ENCODE measurements at places on chromosomes 6 and 20.
A peak's percentile ranks its signal among the peaks of the same experiment; 100 is the strongest.

DNA sequence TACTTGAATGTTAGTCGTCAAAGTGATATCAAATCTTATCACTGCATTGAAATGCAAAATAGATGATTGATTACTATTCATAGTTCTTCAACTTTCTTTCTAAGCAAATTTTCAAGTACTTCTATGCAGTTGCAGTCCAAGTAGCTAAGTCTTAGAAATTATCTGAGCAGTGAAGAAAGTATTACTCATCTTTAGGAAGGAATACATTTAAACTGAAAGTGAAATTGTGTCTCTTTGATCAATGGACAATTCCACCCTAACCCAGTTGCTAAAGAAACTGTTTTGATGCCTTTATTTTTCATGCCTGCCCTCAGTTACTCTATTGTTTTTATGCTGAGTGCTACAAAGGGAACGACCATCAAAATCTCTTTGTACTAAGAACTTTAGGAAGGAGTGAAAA is 337.4 kb downstream of the GRIK2 start:
- peak; percentile 8 for DNase-seq

GRCh38 chr20:34164381-34164984 is 52.4 kb upstream of the EIF2S2 start:
- no peak for DNase-seq

DNA sequence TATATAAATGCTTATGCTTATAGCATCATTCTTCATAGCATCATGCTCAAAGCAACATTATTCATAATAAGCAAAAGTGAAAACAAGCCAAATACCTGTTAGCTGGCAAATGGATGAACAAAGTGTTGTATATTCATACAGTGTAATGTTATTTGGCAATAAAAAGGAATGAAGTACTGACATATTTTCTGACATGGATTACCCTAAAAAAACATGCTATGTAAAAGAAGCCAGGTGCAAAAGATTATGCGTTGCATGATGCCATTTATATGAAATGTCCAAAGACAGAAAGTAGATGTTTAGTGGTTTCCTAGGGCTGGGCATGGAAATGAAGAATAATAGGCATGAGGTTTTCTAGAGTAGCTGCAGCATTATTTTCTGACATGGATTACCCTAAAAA is 77.1 kb downstream of the GFRA4 start:
- DNase-seq = no peak

DNA sequence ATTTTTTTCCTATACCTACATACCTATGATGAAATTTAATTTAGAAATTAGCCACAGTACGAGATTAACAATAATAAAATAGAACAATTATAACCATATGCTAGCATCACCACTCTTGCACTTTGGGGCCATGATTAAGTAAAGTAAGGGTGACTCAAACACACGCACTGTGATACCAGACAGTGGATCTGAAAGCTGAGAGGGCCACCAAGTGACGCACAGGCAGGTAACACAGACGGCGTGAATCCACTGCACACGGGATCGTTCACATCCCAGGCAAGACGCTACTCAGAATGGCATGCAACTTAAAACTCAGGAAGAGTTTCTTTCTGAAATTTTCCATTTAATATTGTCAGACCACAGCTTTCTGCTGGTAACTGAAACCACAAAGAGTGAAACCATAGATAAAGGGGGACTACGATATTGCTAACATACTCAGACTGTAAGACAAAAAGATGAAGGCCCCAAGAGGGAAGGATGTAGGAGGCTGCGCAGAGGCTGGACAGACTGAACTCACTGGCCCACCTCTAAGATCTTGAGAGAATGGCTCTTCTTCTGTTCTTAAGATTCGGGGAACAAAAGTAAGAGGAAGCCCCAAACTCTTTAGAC is 17.9 kb downstream of the RRBP1 start:
- peak; percentile 12 for DNase-seq

GRCh38 chr20:46799781-46800408 is 90.4 kb downstream of the SLC2A10 start:
- DNase-seq = no peak

DNA sequence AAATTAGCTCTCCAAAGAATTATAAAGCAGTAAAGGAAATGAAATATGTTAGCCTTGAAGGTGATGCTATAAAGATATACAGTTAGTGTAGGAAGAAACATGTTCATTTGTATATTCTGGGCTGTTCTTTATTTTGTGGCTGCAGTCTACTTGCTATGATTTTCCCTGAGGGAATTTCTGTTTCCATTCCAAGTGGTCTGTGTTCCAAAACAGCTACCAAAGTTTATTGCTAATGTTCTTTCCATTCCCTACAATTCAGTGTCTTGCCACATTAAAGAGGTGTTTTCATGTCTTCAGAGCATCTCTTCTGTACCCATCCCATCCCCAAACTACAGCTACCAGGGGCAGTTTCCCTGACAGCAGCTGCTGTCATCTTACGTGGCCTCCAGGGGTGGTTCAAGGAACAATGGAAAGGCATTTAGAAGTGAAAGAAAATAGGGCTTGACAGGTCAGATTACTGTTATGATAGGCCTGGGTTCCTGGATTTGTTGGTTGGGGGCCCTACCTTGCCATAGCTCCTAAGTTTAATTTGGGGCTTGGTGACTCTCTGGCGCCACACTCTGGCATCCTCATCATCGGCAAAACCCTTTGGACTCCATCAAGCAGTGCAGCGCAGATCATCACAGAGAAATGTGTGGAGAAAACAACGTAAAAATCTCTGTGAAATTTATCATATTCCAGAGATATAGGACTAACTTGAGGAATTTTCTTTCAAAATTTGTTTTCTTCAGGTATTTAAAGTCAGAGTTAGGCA is 33.8 kb upstream of the AIG1 start:
- DNase-seq = no peak

GRCh38 chr6:160978141-160978901 is 13.2 kb upstream of the MAP3K4 start:
- peak; percentile 29 for DNase-seq

DNA sequence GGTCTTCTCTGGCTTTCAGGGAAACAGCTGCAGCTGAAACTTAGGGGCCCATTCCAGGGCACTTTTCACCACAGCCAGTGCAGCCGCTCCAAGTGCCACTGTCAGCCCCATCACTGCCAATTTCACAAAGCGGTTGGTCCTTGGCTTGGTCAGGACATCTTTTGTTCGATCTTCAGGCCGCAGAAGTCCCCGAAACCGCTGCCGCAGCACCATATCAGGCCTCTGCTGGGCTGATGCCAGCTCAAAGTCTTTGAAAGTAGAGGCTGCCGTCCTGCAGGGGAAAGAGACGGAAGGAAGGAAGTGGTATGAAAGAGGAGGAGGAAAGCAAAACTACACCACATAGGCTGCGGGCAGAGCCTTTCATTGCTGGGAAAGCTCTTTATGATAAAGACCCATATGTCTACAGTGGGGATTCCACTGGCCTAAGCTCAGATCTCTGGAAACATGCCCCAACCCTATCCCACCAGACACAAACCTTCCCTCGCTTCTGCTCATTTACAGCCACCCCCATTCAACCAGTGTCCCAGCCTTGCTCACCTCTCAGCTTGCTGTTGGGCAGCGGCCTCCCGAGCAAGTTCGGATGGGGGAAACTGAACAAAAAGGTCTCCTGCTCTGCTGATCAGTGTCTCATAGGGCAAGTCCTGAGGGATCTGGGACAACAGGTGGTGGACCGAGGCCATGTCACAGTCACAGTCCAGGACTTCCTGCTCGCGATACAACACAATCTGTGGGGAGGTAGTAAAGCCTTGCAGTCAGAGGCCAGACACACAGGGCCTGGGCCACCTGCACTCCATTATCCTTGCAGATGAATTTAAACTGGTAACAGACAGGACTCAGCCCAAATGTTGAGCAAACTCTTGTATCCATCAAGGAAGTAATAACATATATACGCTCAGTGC is 23.5 kb downstream of the TBC1D20 start:
- peak; percentile 82 for DNase-seq

DNA sequence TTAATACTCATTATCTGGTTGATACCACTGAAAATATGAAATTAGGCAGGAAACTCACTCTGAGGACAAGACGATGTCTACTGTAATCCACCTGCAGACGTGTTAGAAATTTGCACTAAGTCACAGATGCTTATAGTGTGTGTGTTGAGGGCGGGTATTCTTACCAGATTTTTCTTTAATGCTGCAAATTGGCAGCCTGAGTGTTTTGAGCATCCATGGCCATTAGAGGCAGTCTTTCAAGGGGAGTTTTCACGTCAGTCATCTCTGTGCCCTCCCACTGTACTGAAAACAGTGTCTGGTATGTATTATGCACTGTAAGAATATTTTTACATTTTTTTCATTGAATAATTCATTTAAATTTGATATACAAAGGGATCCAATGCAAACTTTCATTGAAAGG is 266.5 kb upstream of the QKI start:
- DNase-seq = no peak

- peak; percentile 90 for DNase-seq
These were observed 49.8 kb upstream of the ADTRP start for GRCh38 chr6:11828262-11828870.

DNA sequence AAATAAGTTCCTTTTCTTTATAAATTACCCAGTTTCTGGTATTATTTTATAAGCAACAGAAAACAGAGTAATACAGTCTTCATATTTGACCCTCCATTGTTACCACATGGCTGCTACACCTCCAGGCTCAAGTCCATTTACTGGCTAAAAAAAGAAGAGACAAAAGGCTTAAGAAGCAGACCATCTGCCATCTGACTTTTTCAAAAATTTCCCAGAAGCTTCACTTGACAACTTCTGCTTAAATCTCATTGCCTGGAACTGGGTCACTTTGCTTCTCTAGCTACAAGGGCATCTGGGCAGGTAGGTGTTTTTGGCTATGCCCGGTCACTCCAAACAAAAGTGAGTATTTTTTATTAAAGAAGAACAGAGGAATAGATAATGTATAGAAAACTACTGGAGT is 118.0 kb downstream of the GRM1 start:
- DNase-seq = no peak

GRCh38 chr20:57383447-57384347 is 7.5 kb upstream of the RBM38 start:
- no peak for DNase-seq

GRCh38 chr6:81562169-81562568 is 190.3 kb downstream of the TENT5A start:
- no peak for DNase-seq

- no peak for DNase-seq
These were observed 37.8 kb upstream of the RNF182 start for GRCh38 chr6:13886949-13887348.

DNA sequence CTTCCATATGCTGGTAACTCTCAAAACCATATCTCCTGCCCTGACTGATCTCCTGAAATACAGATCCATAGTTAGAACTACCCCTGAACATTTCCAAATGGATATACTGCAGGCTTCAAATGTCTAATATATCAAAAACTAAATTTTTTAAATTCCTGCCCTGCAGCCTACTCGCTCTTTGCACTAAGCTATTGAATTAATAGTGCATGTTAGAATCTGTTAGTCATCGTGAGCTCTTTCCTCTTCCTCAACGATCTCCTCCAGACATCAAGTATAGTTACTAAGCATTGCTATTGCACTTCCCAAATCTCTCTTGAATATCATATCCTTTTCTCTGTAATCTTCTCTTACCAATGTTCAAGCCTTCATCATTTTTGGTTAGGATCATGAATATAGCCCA is 26.0 kb upstream of the RSPO3 start:
- no peak for DNase-seq

GRCh38 chr6:32079566-32080290 is 29.4 kb downstream of the TNXB start:
- DNase-seq = no peak

DNA sequence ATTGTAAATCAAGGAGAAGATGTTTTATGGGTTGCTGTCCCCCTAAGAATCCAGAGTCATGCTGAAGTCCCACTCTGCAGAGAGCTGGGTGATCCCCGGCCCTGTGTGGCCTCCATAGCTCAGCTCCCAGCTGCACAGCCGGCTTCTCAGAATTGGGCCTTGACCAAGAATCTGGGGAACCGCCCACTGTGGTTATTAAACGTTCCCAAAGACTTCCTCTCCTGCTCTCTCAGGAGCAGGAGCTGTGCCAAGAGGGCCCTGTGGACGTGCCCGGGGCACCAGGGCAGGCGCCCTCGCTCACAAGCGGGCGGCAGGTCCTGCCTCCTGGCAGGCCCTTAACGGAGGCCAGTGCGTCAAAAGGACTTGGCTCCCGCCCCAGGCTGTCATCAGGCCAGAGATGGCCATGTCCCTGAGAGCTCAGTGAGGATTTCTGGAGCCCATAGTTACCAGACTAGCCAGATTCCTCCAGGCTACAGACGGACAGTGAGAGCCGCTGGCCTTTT is 30.4 kb downstream of the ZC3H12D start:
- peak; percentile 66 for DNase-seq

DNA sequence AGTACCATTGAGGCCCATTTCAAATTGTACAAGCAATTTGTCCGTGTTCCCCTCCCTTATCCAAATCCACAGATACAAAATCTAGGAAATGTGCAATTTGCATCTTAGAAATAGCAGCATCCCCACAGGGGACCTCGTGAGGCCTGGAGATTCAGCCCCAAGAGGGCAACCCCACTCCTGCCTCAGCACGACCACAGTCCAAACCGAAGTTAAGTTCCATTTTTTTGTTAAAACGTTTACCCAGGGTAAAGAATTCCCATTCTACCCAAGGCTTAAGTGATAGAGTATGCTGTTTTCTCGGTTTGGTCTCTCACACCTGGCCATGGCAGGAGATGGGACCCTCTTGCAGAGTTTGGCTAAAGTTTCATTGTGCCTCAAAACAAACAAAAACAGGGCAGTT is 41.2 kb downstream of the PLCG1 start:
- no peak for DNase-seq

- DNase-seq = peak; percentile 78
These were observed 152.4 kb upstream of the MAN1A1 start for GRCh38 chr6:119501798-119502483.

DNA sequence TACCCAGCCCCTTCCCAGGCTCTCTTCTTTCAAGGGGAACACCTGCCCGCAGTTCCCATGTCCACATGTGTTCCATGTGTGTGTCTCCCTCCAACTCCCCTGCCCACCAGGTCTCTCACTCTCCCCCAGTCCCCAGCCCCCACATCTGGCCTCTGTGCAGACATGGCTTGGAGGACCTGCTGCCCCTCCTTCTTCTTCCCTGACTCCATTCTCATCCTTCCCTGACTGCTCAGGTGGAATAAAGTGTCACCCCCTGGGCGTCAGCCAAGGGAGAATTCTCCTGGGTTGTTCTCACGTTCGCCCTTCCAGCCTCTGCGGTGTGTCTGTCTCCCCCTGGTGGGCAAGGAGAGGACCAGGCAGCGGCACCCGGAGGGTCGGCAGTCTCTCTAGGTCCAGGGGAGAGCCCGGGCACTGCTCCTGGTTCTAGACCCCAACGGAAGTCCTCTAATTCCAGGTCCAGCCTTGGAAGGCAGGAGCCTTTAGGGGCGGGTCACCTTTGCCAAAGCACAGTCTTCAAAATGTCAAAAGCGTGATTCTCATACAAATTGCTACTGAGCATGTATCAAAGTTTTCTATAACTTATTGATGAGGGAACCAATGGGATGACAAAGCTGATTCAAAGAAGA is 50.5 kb downstream of the EBF4 start:
- DNase-seq = peak; percentile 25

DNA sequence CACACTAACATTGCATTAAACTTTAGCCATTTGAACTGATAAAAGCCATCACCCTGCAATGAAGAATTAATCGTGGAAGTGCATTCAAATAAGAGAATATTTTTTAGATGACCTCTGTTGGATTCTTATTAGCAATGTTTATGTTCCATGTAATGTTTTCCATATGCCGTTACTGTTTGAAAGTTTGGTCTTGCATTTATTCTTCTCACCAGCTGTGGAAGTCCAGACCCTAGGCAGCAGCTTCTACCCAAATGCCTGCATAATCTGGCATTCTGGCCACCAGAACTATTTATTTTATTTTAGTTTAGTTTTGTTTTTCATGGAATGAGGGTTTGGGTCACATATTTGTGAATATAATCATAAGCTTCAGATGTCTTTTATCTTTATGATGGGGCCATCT is 140.4 kb downstream of the SAMD5 start:
- no peak for DNase-seq
